Activated gamma-delta T cell treated with Interleukin-2 at 50 U/mL for 16 hours (primary cell): ENCODE measurements at places on chromosomes 11 and 22.

GRCh38 chr11:94127638-94128037, 1.0 kb upstream of the PANX1 start:
- DNase-seq = no peak

DNA sequence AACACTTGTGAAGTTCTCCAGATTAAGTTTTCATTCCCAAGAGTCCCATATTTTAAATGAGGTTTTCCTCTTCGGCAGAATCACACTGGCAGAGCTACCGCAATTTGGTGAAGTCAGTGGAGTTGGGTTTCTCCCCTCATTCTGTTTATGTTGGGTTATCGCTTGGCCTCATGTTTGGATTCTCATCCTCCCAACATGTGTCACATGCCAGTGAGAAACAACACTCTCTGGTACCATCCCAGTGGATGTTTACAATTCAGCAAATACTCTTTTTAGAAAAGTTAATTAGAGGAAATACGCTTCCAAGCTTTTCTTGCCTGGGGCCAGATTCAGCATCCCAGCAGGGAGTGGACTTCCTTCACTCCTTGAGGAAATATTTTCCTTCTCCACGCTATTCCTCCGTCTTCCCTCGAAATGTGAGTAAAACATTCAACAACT, 2.1 kb downstream of the PAMR1 start:
- DNase-seq = no peak

DNA sequence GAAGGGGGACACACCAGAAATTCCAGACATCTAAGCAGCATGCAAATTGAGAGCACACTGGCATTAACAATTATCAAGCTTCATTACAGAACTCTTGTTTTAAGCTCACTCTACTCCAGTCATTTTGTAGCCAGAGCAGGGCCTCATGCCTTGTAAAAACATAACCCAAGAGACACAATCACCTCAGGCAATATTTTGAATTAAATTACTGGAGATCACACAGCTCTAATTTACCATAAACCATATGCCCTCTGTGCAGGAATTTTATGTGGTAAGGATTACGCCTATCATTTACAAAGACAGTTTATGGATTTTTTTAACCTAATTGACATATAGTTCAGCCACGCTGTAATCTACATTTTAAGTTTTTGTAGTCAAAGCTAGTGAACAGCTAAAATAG, 414.1 kb upstream of the DDI1 start:
- no peak for DNase-seq

- DNase-seq = no peak
Measured at GRCh38 chr22:46062232-46062615, 85.3 kb upstream of the WNT7B start.

DNA sequence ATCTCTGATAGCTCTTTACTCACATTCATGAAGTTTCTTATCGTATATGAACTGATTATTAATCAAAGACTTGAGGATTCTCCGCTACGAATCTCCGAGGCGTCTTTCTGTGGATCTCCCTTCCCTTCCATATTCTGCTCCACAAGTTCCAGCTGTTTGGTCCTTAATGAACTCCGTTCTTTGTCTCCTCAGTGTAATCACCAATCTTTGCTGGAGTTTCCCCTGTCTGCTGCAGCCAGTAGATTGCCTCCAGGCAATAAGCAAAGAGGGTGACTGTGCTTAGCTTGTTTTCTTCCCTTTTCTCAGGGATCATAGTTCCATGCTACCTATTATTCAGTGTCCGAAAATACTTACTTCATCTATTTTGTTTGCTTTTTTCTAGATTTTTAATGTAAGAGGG, 169.6 kb upstream of the FOLH1 start:
- no peak for DNase-seq

DNA sequence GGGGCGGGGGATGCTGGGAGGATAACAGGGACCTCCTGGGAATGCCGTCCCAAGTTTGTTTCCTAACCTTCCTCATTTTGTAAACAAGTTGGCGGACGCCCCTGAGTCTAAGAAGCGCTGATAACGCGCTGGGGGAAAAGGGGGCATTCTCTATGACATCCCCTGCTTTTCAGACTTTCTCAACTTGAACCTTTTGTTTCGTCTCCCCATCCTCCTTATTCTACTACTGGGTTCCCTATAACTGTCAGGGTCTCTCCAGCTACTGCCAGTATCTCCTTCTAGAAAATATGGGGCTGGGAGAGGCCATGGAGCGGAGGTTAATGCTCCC, 654 bp downstream of the TMEM86A start:
- no peak for DNase-seq

GRCh38 chr11:1733009-1733715, 17.2 kb downstream of the IFITM10 start:
- no peak for DNase-seq

GRCh38 chr11:115360186-115360824, 143.9 kb downstream of the CADM1 start:
- DNase-seq = no peak

- peak; percentile 35 for DNase-seq
Measured at GRCh38 chr22:40036591-40037225, 42.0 kb downstream of the FAM83F start.

DNA sequence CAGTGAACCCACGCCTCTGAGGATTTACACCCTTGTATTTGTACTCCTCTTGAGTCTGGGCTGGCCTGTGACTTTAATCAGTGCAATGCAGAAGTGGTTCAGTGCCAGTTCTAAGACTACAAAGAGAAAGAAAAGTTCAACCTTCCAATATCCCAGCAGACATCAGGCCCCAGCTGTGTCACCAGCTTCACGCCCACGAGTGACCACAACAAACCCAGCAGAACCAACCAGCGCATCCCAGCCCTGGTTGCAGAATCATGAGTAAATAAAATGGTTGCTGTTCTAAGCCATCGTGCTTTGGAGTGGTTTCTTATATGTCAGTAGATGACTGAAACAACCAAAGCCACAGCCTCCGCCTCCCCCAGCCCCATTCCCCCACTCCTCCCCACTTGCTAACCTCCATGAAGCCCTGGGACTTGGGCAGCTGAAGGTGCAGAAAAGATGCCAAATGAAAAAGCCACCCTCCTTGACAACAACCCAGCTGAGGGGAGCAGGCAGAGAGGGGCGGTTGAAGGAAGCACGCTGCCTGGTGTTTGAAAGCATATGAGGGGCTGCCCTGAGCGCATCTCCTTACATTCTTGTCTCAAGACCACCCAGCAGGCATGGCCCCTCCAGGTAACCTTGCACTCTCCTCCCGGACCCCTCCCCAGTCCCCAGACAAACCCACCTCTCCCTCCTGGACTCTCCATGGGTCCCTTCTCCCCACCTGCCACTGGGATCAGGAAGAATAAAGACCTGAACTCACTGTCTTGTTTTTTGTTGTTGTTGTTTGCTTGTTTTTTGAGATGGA, 20.9 kb downstream of the TSKU start:
- no peak for DNase-seq
